Kidney (tissue), 22 donors: ENCODE measurements at places on chromosomes 2 and 18. TPM values are rescaled to one million over a fixed set of nuclear protein-coding genes. Genes with fewer than 3 reads are reported as not detected.

GRCh38 chr2:174635015-174635593, 37.5 kb upstream of the WIPF1 start:
- no peak for DNase-seq

- DNase-seq: no peak
Measured at GRCh38 chr18:12295389-12296086, 12.5 kb upstream of the TUBB6 start.

DNA sequence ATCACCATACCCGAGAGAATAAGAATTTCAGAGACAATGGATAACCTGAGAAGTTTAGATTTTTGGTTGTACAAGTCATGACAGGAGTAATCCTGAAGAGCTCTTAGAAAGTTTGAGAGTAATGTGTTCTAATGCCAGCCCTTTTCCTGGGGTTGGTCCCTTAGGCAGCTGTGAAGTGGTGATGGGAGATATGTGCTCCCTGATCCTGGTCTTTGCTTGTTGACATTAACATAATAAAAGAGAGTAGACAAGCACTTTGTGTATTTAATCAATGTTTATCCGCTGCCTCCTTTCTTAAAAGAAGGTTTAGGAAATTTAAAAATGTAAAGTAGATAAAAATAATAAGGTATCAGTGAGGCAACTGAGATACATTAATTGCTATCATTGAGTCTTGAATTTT, 13.8 kb upstream of the DSC3 start:
- DNase-seq: no peak

DNA sequence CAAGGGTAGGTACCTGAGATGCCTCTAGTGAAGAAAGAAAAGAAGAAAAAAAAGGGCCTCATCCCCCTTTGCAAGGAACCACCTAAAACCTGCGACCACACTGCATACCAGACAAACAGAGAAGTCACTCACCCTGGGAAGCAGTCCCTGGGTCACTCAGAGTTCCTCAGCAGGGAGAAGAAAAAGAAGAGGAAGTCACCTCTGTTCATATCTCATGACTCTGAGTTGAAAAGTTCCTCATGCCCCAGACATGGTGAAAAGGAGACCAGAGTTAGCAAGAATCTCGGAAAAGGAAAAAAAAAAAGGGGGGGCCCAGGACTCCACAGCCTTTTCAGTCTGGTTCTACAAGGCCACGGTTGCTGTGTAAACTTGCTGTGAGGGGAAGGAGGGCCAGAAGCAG, 478.4 kb upstream of the NRXN1 start:
- DNase-seq: no peak

DNA sequence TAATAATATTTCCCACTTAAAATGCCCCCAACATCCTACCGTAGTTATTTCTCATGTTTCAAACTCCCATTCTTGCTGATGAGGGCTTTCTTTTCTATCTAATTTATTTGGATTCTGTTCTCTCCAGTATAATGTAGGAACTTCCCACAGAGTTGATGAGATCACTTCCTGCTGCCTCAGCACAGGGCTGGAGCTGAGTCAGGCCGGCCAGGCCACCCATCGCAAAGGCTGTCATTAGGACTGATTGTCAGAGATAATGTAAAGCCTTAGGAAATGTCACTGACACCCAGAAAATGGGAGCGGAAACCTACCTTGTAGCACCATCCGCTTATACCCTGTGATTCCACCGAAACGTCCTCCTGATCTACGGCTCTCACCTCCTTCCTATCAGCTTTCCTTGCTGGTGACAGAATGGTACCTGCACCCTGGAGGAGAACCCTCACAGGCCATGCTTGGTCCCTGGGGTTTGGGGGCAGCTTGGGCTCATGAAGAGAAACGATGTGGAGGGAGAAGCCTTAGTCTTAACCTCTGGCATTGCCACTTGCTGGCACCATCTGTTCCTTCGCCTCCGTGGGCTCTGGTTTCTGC, 672.8 kb upstream of the ID2 start:
- DNase-seq: no peak

DNA sequence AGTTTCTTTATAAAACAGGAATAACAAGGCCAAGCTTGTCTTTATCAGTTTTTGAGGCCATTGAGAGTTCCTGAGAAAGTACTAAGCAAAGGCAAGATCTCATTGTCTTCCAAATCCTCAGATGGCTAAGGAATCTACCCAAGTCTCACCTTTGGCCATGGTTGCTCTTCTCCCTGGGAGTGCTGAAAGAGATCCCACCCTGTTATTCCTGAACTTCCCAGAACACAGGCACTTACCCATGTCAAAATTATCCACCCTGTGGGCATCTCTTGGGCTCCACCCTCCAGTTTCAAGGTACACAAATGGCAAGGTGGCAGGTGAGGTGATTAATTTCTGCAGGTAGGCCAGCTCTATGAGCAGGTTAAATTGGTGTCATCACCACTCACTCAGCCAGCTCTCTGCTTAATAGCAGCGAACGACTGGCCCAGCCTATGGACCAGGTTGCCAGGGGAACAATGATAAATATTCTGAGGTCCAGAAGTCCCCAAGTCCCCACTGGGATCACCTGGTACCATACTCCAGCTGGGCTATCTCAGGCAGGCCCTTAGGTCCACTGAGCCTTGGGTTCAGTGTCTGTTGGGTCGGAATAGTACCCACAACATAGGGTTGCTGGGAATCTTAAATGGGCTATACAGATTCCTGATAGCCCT, 2.3 kb upstream of the SPRED2 start:
- DNase-seq: no peak

DNA sequence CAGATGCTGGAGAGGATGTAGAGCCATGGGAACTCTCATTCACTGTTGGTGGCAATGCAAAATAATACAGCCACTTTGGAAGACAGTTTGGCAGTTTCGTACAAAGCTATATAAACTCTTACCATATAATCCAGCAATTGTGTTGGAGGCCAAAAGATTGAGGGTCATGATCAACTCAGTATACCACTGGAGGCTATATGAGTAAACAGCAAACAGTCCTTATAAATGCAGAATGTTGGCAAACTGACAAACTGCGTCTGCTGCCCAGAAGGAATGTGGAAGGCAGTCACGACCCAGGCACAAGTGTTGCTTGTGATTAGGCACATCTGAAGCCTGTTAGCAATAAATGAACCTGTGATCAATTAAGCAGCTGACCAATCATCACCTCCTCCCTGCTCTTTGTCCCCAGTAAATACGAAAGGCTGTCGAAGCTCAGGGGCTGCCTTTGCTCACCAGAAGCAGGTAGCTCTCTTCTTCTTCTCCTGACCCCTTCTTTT, 98.1 kb upstream of the SPOPL start:
- DNase-seq: no peak

DNA sequence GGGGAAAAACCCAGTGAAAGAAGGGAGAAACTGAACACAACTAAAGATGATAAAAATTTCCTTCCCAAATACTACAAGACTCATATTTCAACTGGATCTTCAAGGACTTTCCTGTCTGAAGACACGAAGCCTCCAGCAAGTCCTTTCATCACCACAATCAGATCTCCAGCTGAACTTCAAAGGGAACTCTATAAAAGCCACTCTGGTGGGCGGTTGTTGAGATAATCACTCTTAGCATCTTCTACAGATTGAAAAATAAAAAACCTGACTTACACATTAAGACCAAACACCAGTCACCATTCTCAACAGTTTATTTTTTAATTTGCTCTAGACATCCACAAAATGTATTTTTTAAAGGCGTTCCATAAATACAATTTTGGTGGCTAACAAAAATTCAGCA, 4.4 kb downstream of the REV1 start:
- no peak for DNase-seq

GRCh38 chr2:238864207-238865014, 16.5 kb downstream of the TWIST2 start:
- DNase-seq: peak; percentile 93

- DNase-seq: no peak
Measured at GRCh38 chr2:173355866-173356508, 1.3 kb downstream of the CDCA7 start.

GRCh38 chr2:185475914-185476313, 262.7 kb upstream of the FSIP2 start:
- no peak for DNase-seq

- no peak for DNase-seq
Measured at GRCh38 chr2:25825238-25825637, 53.0 kb downstream of the ASXL2 start.

DNA sequence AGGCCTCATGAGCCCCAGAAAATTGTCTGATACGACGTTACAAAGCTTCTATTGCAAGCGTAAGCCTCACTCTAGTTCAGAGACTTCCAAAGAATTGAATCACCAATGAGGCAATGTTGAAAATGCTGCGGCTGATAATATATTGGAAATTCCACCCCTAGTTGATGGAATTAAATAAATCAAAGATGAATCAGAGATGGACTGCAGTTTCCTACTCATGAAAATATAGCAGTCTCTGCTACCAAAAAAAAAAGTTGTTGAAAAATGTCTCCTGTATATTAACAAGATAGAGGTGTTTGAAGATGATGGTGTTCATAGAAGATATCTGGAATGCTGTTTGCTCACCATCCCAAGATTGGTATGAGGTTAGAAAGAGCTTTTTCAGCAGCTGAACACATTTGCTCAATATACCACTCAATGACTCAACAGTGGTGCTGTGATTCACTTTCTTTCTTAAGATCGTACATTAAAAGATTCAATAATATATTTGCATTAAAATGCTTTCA, 99.8 kb upstream of the ARHGAP28 start:
- no peak for DNase-seq

Gene VWC2L
- polyA plus RNA-seq: not detected

Gene UGT1A5
- polyA plus RNA-seq: not detected

Gene DAW1
- polyA plus RNA-seq: 1.0 TPM

Gene TLX2
- not detected for polyA plus RNA-seq

Gene TMEM18
- 29.7 TPM for polyA plus RNA-seq

Gene C2orf15
- 6.6 TPM for polyA plus RNA-seq

Gene MC4R
- not detected for polyA plus RNA-seq

Gene FAM124B
- polyA plus RNA-seq: 0.90 TPM

Gene ITGB6
- 13.4 TPM for polyA plus RNA-seq
